T-cell (primary cell): ENCODE measurements at places on chromosomes 12 and 14. TPM values are rescaled to one million over a fixed set of nuclear protein-coding genes. Genes with fewer than 3 reads are reported as not detected.

DNA sequence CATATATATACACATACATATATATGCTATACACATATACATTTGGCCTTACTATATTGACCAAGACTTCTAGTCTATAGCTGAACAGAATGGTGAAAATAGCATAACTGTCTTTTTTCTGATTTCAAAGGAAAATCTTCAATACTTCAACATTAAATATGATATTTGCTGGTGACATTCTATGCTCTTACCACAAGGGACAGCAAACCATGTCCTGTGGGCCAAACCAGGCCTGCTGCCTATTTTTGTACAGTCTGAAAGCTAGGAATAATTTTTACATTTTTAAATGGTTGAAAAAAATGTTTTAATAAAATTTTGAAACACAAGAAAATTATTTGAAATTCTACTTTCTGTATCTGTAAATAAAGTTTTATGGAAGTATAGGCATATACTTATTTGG, 63.6 kb downstream of the EML5 start:
- no peaks in the 10 kb centered on the region for H3K4me1 ChIP-seq
- DNase-seq, result no peak
- H3K27ac ChIP-seq, result no peak overlapping the region
- no peak overlapping the region for H3K4me3 ChIP-seq
- H3K27me3 ChIP-seq, result no peaks in the 10 kb centered on the region

- no peaks in the 10 kb centered on the region for H3K36me3 ChIP-seq
- no peak overlapping the region for H3K27ac ChIP-seq
- no peak for DNase-seq
- H3K4me3 ChIP-seq, result no peak overlapping the region
These were observed 1.7 kb downstream of the HNF1A start for GRCh38 chr12:120979862-120980696.

DNA sequence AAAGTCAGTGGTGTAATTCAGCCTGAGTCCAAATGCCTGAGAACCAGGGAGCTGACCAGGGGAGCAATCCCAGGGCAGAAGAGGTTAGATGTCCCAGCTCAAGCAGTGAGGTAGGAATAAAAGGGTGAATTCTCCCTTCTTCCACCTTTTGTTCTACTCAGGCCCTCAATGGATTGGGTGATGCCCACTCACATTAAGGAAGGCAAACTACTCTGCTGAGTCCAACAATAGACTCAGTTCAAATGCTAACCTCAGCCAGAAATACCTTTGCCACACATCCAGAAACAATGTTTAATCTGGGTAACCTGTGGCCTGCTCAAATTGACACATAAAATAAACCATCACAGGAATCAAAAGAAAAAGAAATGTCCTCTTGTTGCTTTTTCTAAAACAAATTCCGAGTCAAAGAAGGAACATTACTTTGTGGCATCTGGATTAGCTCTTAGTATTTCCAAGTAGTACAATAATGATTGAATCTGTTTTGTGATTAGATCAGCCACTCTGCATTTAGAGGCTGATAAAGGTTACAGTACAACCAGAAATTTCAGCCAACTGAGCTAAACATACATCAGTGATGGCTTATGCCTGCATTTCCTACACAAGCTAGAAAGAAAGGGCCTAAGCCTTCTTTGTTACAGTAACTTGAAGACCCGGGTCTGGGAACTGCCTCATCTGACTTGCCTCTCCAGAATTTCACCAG, 43.6 kb upstream of the TRIM9 start:
- no peak for DNase-seq
- H3K4me1 ChIP-seq, result no peaks in the 10 kb centered on the region
- H3K4me3 ChIP-seq, result no peak overlapping the region
- no peak overlapping the region for H3K27ac ChIP-seq

DNA sequence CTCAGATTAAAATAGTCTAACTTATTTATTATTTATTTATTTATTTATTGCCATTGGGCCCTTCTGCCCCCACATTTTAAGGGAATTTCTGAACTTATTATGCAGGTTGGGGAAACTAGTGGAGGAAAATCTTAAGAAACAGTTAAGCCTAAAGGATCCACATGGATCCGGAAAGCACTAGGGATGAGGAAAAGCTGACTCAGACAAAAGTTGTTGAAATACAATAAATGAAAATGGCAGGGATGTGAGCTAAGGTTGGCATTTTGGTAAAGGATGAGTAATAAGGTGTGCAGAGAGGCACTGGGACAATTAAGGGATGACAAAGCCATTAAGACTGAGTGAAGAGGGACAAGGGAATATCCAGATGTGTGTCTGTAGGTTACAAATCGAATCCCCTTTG, 20.7 kb upstream of the CSRP2 start:
- no peak overlapping the region for H3K4me3 ChIP-seq
- H3K36me3 ChIP-seq, result no peaks in the 10 kb centered on the region
- DNase-seq, result no peak
- H3K27ac ChIP-seq, result no peak overlapping the region

DNA sequence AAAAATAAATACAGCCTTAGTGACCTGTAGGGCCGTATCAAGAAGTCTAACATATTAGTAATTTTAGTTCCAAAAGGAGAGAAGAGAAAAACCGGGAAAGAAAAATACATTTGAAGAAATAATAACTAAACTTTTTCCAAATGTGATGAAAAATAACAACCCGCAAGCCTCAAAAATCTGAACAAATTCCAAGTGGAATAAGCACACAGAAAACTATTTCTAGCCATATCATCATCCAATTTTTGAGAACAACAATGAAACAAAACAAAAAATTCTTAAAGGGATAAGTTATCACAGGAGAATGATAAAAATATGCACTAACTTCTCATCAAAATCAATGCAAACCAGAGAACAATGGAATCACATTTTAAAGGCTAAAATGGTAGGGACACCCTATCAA, 198.1 kb upstream of the PLXNC1 start:
- no peak overlapping the region for H3K4me3 ChIP-seq
- no peak for DNase-seq
- H3K36me3 ChIP-seq, result no peaks in the 10 kb centered on the region
- H3K27me3 ChIP-seq, result no peaks in the 10 kb centered on the region

FZD10 gene
- not detected for total RNA-seq

LTB4R gene
- total RNA-seq, result 22.3 TPM

GRCh38 chr14:104144453-104144790, 6.0 kb downstream of the KIF26A start:
- H3K27ac ChIP-seq, result no peak overlapping the region
- H3K4me3 ChIP-seq, result no peak overlapping the region
- no peak for DNase-seq
- no peaks in the 10 kb centered on the region for H3K27me3 ChIP-seq
- H3K36me3 ChIP-seq, result no peaks in the 10 kb centered on the region

DNA sequence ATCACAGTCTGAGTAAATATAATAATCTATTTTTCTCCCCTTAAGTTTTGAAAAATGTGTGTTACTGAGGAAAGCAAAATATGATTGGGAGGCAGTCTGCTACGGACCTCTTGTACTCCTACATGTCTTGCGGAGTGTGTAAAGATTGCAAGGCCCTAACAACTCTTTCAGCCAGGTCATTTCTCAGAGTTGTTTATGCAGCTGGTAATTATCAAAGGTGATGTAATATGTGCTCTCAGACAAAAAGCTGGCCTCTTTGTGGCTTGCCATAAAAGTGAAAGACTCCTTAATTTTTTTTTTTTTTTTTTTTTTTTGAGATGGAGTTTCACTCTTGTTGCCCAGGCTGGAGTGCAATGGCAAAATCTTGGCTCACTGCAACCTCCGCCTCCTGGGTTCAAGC, 40.5 kb upstream of the MON2 start:
- H3K36me3 ChIP-seq, result no peaks in the 10 kb centered on the region
- H3K27ac ChIP-seq, result no peak overlapping the region
- no peak overlapping the region for H3K4me3 ChIP-seq
- H3K4me1 ChIP-seq, result no peaks in the 10 kb centered on the region

- no peak overlapping the region for H3K27ac ChIP-seq
- DNase-seq, result peak; percentile 17
- peaks cover 4% of the 10 kb centered on the region for H3K4me1 ChIP-seq
- peaks cover 43% of the 10 kb centered on the region for H3K27me3 ChIP-seq
- H3K4me3 ChIP-seq, result no peak overlapping the region
- H3K36me3 ChIP-seq, result no peaks in the 10 kb centered on the region
These were observed 265.6 kb downstream of the AACS start for GRCh38 chr12:125330645-125331341.

DNA sequence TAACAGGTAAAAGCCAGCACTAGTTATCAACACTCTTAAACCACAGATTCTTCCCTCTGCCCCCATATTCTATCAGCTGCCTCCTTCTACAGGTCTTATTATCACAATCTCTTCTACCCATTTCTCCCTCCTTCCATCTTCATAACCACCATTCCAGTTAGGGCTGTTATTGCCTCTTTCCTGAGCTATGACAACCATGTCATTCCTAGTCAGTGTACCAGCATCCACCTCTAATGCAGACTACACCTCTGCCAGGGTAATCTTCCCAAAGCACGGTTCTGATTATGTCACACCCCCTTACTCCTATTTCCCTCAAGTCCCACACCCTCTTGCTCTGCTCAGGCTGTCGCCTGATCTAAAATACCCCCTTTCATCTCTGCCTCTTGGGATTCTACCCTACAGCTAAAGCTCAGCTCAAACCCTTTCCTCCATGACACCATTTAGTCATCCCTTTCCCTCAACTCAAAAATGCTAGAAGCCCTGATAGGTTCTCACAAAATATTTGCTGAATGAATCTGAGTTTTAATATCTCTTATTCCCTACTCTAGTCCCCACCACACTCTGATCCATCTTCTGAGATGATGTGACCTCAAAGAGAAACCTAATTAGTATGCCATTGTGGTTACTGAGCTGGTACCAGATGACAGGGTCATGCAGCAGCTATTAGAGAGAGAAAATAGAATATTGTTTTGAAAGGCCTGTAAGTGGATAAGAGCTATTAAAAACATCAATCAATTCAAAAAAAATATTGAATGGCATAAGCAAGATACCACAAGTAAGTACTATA, 11.7 kb downstream of the RACGAP1 start:
- peaks cover 3% of the 10 kb centered on the region for H3K36me3 ChIP-seq
- no peak for DNase-seq
- no peaks in the 10 kb centered on the region for H3K27me3 ChIP-seq
- no peak overlapping the region for H3K4me3 ChIP-seq
- no peaks in the 10 kb centered on the region for H3K4me1 ChIP-seq
